Activated CD4-positive, CD25-positive, alpha-beta regulatory T cell (primary cell): ENCODE measurements at places on chromosomes 7 and 10.

DNA sequence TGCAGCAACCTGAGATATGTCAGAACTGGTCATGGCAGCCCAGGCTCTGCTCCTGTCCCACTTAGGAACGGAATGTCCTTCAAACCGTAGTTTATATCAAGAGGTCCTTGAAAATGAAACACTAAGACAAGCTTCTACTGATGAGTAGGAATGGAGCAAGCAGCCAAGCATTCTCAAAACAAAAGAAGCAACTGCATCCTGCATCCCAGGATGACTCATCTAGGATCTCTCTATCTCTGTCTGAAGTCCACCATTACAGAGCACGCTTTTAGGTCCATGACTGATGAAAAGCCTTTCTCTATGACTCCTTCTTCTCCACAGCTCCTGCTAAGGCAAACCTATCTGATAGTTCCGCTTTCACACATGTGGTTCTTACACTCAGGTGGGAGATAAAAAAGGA, 16.3 kb downstream of the MBL2 start:
- no peak for DNase-seq

DNA sequence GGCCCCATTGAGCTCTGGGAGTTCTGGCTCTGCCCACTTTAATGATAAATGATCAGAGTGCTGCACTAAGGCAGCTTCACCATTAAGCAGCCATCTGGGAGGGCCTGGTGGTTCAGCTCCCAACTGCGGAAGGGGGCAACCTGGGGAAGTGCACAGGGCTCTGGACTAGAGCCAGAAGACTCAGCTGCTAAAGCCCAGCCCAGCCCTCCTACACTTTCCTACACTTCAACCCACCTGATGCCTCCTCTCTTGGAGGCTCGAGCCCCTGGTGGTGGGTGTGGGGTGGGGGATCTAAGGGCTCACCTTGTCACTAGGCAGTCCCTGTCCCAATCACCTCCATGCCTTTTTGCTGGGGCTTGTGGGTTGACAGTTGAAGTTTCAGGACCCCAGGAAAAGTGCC, 60.6 kb upstream of the ANTXRL start:
- DNase-seq, result no peak

DNA sequence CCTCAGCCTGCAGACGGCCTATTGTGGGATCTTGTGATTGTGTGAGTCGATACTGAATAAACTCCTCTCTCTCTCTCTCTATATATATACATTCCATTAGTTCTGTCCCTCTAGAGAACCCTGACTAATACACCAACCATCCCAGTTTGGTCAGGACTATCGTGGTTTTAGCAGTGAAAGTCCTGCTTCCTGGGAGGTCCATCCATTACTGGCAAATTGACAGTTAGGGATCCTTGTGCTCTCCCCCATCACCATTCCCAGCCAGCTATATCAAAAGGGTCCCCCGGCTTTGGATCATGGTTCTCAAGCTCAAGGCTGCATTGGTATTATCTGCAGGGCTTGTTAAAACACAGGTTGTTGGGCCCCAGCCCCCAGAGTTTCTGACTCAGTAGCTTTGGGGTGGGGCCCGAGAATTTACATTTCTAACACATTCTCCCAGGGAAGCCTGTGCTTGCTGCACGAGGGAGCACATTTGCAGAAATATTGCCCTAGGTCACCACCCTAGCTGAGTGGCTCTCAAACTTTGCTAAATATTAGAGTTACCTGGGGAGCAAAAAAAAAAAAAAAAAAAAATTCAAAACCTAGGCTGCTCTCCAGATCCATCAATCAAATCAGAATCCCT, 899.1 kb upstream of the AUTS2 start:
- no peak for DNase-seq

GRCh38 chr10:122884166-122884565, 4.8 kb upstream of the FAM24B start:
- no peak for DNase-seq

GRCh38 chr10:132512693-132513345, 24.8 kb upstream of the INPP5A start:
- DNase-seq, result no peak

DNA sequence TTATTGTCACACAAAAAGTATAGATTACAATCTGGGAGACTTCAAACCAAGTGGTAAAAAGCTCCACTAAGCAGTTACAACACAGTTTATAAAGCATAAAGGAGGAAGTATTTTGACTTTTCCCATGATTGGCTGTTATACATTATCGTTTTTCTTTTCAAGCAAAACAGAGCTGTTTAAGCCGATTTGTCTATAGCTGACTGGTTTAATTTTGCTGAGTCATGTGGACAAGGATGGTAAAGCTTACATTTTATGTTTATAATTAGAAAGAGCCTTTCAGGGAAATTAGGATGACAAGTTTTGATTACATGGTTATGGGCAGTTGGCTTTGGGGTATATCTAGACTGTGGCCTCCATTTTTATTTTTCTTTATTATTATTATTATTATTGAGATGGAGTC, 152.5 kb upstream of the STK17A start:
- no peak for DNase-seq
